ENCODE measurements at places on chromosomes 5 and 9.

- no peak for DNase-seq
Observed at GRCh38 chr9:27280860-27281259, 16.1 kb downstream of the EQTN start.

- DNase-seq = no peak
Observed at GRCh38 chr5:170289764-170290163, 7.8 kb downstream of the LCP2 start.

DNA sequence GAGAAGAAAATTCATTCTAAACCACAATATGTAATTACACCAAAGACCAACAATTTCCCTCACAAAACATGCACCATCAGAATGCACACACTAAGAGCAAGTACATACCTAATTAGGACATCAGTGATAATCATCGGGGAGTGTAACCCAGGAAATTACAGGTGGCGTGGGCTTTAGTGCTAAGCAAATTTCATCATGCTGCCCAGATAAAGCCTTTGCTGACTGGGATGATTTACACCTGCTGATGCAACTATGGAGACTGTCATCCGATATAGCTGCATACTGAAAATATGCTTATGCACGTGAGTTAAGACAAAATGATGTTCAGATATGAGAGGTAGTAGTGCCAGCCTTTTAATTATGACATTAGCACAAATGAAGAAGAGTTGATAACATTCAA is 123.2 kb downstream of the DCP2 start:
- DNase-seq = no peak

GRCh38 chr9:135647884-135648283 is 8.5 kb upstream of the GLT6D1 start:
- DNase-seq = no peak

- no peak for DNase-seq
Observed at GRCh38 chr5:139113892-139114291, 84.3 kb downstream of the SIL1 start.

- DNase-seq = no peak
Observed at GRCh38 chr9:88521308-88521707, 13.7 kb upstream of the NXNL2 start.

DNA sequence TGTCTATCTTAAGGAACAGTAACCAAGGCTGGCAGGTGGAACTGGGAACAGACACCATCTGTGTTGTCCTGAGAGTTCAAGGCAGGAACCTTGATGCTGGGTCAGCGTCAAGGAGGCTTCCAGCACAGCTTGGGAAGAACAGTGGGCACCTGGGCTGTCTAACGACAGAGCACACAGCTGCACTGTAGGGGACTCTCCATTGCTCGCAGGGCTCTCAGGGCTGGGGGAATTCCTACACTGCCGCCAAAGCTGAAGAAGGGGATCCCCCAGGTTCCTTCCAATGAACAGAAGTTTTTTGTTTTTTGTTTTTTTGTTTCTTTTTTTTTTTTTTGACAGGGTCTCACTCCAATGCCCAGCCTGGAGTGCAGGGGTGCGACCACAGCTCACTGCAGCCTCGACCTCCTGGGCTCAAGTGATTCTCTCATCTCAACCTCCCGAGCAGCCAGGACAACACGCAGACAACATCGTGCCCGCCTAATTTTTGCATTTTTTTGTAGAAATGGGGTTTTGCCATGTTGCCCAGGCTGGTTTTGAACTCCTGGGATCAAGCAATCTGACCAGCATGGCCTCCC is 81.9 kb downstream of the PTPN3 start:
- DNase-seq = no peak

DNA sequence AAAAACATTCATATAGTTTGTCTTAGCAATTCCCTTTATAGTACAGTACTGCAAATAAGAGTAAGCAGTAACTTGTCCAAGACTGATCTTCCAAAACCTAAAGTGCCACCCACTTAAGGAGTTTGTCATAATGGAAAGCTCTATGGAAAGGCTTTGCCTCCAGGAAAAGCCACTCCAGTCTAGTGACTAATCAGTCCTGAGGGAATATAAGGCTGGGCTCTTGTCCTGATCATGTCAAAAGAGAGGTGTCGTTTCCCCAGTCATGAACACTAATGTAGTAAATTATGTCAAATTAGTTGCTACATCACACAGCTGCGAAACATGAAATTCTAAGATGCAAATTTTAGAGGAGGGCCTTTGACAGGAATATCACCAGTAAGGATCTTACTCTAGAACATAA is 271.6 kb downstream of the GABRB2 start:
- DNase-seq = no peak

- no peak for DNase-seq
Observed at GRCh38 chr5:136629125-136629792, 263.9 kb upstream of the TRPC7 start.

DNA sequence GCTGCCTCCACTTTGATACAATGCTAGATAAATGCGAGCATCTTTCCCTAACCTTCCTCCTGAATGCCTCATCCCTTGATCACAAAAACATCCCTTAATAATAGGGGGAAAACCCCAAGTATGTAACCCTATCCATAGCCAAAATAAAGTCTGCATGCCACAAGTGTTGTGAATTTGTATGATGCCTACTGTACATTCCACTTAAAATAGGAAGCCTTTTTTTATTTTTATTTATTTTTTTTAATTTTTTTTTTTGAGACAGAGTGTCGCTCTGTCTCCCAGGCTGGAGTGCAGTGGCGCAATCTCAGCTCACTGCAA is 207.0 kb downstream of the AOPEP start:
- no peak for DNase-seq

GRCh38 chr5:75616971-75617621 is 5.8 kb downstream of the ANKDD1B start:
- DNase-seq = no peak

GRCh38 chr9:15423231-15423985 is 732 bp downstream of the SNAPC3 start:
- no peak for DNase-seq

DNA sequence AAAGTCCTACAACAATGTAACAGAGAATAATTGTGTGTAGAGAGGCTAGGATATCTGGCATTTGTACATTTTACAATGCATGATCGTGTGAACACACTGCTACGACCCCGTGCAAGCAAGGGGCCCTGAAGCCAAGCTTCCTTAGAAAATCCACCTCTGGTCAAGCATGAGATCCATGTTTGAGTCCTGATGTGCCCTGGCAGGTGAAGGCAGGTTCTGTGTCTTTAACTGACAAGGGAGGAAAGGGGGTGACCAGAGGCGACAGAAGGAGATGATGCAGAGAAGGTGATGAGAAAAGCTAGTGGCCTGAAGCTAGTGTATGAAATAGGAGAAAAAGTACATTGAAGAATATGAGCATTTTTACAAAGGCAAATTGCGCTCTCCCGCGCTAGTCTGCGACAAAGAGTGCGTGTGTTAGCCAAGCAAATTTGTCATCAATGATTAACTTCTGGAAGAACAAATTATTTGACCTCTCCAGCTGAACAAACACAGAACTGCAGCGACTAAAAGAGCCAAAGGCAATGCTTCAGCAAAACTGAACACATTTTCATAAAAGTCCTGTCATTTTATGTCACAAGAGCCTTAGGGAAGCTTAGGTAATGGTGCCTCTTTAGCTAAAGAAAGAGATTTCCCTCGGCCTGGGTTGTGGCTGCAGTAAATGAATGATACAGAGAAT is 101.7 kb upstream of the DAPK1 start:
- DNase-seq = no peak

GRCh38 chr9:8262625-8263622 is 463.3 kb upstream of the DMAC1 start:
- no peak for DNase-seq

Data from stimulated activated CD8-positive, alpha-beta memory T cell treated with anti-CD3 and anti-CD28 coated beads, Interleukin-2, amount 100 ng/mL, for 1 hour (primary cell).